ENCODE measurements at places on chromosomes 6 and 20.

GRCh38 chr6:111606620-111607115 is 990 bp upstream of the TRAF3IP2 start:
- DNase-seq, result no peak

GRCh38 chr20:1857466-1857865 is 37.7 kb upstream of the SIRPA start:
- DNase-seq, result no peak

GRCh38 chr20:31877684-31878083 is 7.2 kb downstream of the TTLL9 start:
- no peak for DNase-seq

DNA sequence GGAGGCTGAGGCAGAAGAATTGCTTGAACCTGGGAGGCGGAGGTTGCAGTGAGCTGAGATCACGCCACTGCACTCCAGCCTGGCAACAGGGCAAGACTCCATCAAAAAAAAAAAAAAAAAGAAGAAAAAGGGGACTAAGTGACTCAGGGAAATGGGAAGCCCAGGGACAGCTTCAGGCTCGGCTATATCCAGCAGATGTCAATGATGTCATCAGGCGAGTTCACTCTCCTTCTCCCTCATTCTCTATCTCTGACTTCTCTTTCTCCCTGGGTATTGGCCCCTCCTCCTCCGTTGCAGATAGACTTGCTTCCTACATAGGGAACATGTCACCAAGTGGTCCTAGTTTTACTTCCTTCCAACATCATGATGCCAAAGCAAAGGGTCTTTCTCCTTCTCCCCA is 316.8 kb downstream of the TFAP2C start:
- DNase-seq, result no peak

GRCh38 chr6:107554918-107555317 is 65.0 kb downstream of the SOBP start:
- DNase-seq, result no peak

Data from AG09319 (cell line).